ENCODE measurements at places on chromosomes 6 and 20.

GRCh38 chr6:124669713-124670480 lies 292.3 kb upstream of the RNF217 start:
- DNase-seq = no peak

DNA sequence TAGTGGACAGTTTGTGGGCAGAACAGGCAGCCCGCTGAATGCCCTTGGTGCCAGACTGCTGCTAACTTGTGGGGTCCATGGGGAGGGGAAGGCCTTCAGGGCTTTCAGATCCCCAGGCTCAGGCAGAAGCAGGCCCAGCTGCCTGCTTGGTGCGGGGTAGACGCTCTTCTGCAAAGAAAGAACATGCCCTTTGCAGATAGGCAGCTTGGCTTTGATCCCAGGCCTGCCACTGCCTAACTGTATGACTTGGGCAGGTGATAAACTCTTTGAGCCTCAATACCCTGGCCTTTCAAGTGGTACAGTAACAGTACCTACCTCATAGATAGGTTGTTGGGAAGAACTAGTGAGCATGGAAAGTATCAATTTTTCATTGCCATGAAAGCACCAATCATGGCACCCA lies 28.4 kb downstream of the CHMP4B start:
- no peak for DNase-seq

DNA sequence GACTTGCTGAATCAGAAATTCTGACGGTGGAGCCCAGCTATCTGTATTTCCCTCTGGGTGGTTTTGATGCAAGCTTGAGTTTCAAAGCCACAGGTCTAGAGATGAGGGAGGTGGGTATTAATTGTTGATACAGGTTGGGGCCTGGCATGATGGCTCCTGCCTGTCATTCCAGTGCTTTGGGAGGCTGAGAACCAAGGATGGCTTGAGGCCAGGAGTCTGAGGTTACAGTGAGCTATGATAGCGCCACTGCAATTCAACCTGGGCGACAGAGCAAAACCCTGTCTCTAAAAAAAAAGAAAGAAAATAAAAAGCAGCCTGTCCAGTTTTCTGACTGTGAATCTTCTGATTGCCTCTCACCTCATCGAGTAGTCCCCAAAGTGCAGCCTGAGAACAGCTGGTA lies 184.8 kb upstream of the SASH1 start:
- DNase-seq = no peak

DNA sequence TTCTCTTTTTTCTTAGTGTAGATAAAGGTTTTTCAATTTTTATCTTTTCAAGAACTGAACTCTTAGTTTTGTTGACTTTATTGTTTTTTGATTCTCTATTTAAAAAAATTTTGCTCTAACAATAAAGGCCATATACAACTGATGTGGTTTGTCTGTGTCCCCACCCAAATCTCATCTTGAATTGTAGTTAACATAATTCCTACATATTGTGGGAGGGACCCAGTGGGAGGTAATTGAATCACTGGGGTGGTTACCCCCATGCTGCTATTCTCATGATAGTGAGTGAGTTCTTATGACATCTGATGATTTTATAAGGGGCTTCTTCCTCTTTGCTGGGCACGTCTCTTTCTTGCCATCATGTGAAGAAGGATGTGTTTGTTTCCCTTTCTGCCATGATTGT lies 199.8 kb downstream of the DHX35 start:
- no peak for DNase-seq

DNA sequence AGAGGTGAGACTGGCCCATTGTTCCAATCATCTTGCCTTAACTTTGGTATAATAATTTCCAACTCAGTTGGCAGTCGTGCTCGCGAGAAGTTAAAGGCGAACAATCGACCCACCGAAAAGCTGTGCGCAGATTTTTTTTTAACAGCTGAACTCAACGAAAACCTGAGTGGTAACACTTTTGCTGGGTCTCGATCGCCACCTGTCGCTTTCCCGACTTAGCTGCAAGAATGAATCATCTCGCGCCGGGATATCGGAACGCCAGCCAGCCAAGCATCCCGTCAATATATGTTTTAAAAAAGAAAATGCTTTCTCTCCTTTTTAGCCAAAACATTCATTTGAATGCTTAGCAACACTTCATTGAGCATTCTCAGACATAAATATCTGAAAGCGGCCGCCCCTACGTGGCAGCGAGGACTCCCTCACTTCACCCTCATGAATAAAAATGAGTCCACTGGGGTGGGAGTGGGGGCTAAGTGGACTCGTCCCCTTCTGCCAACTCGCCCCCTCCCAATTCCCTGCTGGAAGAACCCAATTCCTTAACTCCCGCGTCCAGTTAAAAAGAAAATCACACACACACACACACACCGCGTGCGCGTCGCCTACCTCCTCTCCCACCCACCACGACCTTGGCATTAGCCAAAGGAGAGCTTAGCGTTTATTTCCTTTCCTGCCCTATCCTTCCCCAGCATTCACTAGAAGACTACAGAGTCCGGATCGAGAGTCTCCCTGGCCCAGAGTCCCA lies 1.5 kb downstream of the COL12A1 start:
- DNase-seq = peak; percentile 89

DNA sequence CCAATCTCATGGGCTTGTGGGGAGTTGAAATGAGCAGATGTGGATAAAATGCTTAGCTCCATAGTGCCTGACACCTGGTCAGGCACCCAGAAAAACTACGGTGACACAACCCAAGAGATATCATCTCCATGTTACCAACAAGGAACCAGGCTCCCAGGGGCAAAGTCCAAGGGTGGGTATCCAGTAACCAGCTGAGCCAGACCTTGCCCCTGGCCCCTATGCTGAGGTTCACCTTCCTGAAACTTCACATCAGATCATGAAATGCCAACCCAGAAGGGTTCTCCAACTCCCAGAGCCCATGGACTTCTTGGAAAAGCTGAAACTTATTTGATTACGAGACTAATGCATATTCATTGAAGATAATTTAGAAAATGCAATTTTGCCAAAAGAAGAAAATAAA lies 141.8 kb upstream of the KCNG1 start:
- DNase-seq = no peak

DNA sequence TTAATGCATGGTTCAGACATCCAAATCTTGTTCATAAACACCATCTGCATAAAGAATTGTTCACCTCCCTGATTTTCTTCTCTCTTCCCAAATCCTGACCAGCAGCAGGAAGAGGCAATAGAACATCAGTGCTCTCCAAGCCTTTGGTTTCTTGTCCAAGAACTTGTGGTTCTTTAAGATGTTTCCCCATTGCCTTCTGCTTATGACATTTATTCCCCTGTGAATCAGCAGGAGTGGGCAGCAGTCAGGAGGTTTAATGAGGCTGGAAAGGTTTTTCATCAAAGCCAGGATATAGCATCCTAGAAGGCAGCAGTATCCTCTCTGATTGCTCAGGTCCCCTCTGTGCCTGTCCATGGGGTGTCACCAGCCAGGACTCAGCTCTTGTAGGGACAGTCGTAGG lies 5.3 kb downstream of the HDDC2 start:
- DNase-seq = no peak

GRCh38 chr20:62802026-62802712 lies 2.5 kb upstream of the OGFR start:
- no peak for DNase-seq

DNA sequence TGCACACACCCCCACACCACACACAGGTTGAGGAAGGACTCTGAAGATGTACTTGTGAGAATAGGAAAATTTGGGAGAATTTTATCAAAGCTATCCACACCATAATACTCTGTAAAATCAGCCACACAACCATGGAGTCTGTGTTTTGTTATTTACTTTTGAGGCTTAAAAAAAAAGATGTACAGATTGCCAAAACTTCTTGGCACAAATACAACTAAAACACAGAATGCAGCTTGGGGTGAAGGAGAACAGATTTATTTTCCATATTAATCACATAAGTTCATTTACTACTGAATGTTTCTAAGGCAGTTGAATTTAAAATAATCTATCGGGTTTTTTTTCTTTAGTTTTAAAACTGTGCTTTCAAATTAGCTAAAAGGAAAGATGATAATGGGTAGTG lies 32.8 kb upstream of the KCNQ5 start:
- DNase-seq = no peak

GRCh38 chr6:134553936-134554335 lies 236.0 kb upstream of the SGK1 start:
- DNase-seq = no peak

GRCh38 chr6:74410630-74411029 lies 714.6 kb downstream of the CD109 start:
- DNase-seq = no peak

- DNase-seq = no peak
Measured at GRCh38 chr20:53028337-53029007, 56.3 kb downstream of the TSHZ2 start.

GRCh38 chr6:148545901-148546300 lies 200.9 kb upstream of the UST start:
- no peak for DNase-seq

GRCh38 chr6:90584636-90585255 lies 2.1 kb downstream of the MAP3K7 start:
- no peak for DNase-seq

GRCh38 chr6:52976591-52977035 lies 18.5 kb downstream of the GSTA4 start:
- DNase-seq = peak; percentile 28
